ENCODE measurements at places on chromosomes 1 and 21.

GRCh38 chr1:241736387-241736786 lies 84.3 kb downstream of the WDR64 start:
- DNase-seq = no peak

DNA sequence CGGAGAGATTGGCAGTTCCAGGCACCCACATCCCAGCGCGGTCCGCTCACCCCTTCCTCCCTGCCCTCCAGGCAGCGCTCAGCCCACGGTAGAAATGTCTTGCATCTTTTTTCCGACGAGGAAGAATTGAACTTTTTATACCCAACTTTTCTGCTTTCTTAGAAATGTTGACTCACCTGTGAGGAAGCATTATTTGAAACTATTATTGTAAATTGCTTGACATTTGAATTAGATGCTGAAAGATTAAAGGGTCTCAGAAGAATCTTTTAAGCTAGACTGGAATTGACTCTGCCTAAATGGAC lies 912 bp upstream of the SIPA1L2 start:
- no peak for DNase-seq

GRCh38 chr1:88877382-88877825 lies 14.0 kb downstream of the GTF2B start:
- no peak for DNase-seq

DNA sequence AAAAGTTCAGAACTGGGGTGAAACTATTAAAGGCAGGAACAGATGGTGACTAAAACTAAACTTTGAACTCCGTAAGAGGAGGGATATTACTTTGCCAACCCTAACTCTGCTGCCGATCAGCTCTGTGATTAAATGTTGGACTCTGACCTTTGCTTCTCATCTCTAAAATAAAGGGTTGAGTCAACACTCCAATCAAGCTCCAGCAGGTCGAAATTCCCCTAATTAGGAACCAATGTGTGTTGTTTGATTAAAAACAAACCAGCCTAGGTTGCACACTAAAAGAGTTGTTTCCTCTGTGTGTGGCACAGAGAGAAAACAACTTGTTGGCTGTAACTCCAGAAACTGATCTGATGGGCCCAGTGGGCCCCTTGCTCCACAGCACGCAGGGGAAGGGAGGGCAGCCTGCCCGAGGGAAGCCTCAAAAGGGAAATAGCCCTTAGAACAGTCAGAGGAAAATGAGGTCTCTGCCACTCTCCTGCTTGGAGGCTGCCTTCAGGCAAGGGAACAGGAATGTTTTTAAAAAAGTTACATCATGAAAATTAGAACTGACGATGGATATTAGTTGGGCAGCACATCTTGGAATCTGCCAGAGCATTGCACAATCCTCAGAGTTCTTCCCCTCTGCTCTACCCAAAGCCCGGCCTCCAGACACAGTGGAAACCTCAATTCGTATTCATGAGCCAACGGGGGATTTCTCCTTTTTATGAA lies 69.3 kb downstream of the KCTD3 start:
- no peak for DNase-seq

DNA sequence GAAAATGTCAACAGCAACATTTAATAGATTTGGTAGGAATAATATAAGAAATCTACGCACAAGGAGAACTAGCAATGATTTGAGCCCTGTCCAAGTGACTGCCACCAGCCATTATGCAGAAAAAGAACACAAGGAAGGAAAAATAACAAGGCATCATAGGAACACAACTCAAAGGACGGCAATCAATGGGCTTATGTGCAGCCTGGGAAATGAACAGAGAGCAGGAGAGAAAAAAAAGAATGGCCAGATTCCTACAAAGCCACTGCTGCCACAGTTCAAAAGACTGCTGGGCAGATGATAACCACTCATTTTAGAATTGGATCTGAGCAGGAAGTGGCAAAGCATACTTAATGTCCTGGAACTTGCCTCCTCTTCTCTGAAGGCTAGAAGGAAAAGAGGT lies 274.3 kb upstream of the CAMK1G start:
- no peak for DNase-seq

DNA sequence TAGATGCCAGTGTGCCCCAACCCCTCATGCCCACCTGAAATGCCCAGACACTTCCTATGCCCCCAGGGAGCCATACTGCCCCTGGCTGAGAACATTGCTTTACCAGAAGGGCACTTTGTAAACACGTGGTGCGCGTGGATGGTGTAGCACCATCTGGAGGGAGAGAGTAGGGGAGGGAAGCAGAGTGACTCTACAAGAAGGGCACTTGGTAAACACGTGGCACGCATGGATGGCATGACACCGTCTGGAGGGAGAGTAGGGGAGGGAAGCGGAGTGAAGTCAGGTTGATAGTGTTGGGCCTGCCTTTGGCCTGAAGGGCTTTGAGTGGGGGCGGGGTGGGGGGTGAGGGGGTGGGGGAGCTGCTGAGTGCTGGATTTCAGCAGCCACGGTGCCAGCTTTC lies 324.0 kb upstream of the VAMP3 start:
- no peak for DNase-seq

DNA sequence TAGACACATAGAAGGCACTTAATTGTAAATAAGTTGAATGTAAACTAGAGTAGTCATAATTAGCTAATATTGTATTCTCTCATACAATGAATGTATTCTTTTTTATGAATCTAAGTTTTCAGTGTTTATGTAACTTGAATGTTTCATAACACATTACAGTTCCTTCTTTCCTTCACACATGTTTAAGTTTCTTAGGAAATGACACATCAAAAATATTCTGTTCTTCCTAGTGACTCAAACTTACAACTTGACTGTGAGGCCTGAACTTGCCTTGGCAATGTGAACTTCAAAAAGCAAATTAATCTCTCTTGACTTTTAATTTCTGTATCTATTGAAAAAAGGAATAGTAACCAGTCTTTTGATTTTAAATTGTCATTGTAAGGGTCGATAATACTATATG lies 700.1 kb downstream of the KCNT2 start:
- DNase-seq = no peak

GRCh38 chr1:36448530-36449056 lies 1.7 kb downstream of the OSCP1 start:
- DNase-seq = peak; percentile 66

GRCh38 chr1:198856601-198857000 lies 217.8 kb downstream of the PTPRC start:
- no peak for DNase-seq

DNA sequence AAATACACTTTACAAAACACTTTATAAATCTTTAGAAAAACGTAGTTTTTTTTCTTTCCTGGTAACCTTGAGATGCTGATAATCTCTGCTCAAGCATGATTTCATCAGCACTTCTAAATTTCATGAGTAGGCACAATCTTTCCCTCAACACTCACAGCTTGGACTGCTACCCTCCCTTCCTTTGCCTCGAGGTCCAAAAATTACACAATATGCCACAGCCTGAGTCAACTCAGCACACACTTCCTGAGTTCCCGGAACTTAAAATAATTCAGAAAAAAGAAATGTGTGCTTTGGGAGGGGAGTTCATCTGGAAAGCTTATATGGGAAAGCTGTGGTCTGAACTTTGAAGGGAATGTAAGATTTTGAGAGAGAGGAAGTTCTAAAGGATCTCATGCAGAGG lies 5.9 kb downstream of the CLCA2 start:
- DNase-seq = no peak

DNA sequence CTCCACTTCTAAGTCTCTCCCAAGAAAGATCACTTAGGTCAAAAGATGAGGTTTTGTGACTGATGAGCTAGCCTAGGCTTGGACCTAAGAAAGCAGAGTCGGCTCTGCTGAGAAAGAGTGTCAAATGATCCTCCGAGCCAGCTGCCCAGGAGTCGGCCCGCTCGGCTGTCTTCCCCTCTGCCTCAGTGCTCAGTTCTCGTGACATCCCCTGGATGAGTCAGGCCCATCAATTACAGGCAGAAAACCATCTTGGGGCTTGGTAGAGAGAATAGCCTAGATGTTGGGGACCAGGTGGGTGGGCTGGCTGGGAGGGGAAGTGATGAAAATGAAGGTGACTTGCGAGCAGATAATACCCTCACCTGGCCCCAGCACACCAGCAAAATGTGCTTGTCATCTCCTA lies 60.5 kb downstream of the SLC66A1 start:
- DNase-seq = no peak

DNA sequence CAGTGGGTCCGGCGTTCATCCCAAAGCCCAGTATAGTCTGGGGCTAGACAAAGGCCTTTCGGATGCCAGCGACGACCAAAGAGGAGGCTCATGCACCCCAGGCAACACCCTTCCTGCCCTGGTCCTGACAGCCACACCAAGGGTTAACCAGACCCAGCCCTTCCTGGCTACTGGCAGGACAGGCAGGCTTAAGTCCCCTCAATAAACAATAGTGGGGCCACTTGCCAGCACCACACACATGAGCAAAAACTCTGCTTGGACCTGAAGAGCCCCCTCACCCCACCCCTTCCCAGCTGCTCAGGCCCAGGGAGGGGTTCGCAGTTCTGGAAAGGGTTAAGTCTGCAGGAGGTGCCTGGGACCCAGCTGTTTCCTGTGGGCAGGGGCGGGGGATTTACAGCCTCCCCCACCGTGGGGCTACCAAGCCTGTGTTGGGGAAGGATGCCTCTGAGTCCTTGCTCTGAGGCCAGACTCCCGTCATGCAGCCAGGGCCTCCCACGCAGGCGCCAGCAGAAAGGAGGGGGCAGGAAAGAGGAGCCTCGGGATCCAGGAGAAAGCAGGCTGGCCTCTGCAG lies 18.2 kb downstream of the PHLDA3 start:
- DNase-seq = peak; percentile 82

GRCh38 chr1:87178441-87178840 lies 150.2 kb upstream of the LMO4 start:
- DNase-seq = no peak

DNA sequence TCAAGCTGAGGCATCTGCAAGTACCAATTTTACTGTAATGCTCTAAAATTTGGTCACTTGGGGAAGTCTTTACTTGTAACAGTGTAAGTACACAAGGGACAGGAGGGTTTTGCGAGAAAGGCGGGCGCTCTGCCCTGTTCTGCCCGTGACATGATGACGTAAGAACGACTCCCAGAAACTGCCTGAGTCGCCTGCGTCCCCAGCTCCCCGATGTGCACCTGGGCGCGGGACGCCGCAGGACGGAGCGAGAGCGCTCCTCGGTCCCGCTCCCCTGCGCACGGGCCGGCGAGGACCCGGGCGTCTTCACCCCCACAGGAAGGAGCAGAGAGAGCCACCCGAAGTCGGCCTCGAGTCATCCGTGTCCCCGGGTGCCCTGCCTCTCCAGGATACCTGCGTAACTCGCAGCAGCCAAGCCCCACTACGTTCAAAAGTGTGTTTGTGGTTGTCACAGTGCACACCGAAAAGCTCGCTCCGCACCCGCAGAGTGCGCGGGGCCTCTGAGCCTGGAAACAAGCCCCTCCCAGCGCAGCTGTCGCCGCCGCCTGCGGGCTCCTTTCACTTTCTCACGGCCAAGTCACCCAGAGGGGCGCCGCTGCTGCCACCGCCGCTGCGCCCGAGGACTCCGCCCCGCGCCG lies 3.3 kb upstream of the ZBTB18 start:
- DNase-seq = no peak

DNA sequence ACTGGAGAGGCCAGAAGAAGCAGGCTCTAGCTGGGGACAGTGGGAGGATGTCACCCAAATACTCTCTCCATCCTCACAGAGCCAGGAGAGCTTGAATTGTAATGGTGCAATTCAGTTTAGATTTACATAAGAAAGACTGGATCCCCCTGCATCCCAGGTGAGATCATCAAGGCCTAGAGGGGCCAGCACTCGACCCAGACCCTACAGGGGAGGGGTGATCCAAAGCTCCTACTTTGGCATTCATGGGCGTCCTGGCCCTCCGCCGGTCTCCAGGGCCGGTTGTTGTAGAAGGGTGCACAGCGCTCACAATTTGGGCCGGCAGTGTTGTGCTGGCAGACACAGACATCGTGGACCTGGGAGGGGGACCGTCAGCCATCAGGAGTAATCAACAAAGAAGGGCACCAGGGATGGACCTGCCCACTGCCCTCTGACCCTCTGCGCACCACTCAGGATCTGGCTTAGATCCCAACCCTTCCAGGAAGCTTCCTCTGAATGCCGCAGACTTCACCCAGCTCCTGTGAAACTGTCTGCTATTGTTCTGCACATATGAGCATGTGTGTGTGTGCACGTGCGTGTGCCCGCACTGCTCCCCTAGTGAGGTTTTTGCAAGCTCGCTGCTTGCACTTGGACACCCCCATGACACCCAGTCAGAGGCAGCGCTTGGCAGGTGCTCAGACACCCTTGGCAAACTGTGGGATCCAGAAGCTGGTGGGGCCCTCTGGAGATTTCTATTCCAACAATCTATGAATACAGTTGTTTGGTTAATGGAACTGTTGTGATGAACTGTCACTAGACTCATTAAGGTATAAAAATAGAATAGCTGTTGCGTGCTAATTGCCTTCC lies 21.6 kb downstream of the LAMB3 start:
- no peak for DNase-seq

DNA sequence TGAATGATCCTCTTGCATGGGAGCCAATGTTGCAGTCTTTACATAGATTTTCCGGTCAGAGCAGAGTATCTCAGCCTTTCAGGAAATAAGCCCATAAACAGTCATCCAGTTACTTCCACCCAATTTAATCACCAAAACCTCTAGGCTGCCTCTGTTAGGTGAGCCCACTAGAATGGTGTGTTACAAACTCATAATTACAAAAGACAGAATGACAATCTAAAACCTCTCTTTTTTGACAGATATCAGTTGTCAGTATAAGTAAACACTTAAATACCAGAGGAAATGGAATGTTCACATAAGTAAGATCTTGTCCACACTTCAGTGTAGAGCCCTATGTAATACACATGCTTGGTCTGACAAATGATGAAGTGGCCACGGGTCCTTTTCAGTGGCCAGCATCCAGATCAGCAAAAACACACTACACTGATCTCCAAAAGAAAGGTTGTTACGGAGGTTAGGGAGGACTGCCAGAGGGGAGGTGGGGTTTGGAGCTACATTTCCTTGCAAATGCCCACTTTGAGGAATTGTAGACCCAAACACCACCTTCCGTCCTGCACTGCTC lies 71.3 kb upstream of the FBXO28 start:
- DNase-seq = no peak

DNA sequence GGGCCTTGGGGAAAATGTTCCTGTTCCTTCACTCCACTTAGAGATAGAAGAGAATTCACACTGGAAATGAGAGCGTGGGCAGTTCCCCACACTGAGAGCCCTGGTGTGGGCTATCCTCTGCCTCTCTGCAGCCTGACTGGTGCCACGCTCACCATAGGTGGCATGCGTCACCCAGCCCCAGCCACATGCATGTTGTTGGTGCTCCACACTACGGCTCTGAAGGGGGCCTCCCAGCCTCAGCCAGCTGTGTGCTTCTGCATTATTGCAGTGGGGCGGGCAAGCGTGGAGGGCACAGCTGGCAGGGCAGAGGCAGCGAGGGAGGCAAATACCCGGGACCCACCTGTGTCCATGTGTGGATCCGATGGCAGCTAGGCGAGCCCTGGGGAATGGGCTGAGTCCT lies 14.7 kb upstream of the RASSF5 start:
- no peak for DNase-seq

DNA sequence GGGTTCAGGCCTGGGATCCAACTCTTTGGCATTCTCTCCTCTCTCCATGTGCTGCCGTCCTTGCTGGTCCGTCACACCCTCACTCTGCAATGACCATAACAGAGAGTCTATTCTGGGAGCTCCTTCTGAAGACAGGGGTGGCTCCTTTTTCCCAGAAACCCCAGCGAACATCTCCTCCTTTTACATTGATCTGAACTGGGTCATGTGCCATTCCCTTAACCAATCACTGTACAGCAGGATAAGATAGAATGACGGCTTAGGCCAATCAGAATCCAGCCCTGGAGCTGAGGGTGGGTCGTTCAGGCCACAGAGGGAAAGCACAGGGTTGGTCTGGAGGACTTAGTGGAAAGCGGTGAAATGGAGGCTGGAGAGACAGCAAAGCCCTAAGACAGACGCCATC lies 740.1 kb downstream of the MATN1 start:
- DNase-seq = no peak

GRCh38 chr1:185473186-185473585 lies 156.1 kb upstream of the IVNS1ABP start:
- no peak for DNase-seq

Data from WERI-Rb-1 (cell line).